Right ventricle myocardium inferior (tissue), 1 donor: ENCODE measurements at places on chromosomes 3 and 15.

DNA sequence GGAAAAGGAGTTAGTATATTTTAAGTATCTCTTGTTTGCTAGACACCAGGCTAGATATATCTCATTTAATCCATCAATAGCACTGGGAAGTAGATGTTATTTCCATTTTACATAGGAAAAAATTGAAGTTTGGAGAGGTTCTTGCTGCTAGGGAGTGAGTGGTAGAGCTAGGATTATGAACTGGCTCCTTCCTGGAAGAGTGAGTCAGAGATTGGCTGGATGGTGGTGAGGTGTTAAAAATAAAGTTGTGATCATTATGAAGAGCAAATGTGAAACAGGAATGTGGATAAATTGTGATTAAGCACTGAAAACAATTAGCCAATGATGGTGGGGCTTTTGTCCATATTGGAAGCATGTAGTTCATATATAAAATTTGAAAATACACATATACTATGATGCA, 234.2 kb downstream of the WNT5A start:
- DNase-seq = no peak

- DNase-seq = no peak
Observed at GRCh38 chr15:98207928-98208327, 247.4 kb downstream of the ARRDC4 start.

DNA sequence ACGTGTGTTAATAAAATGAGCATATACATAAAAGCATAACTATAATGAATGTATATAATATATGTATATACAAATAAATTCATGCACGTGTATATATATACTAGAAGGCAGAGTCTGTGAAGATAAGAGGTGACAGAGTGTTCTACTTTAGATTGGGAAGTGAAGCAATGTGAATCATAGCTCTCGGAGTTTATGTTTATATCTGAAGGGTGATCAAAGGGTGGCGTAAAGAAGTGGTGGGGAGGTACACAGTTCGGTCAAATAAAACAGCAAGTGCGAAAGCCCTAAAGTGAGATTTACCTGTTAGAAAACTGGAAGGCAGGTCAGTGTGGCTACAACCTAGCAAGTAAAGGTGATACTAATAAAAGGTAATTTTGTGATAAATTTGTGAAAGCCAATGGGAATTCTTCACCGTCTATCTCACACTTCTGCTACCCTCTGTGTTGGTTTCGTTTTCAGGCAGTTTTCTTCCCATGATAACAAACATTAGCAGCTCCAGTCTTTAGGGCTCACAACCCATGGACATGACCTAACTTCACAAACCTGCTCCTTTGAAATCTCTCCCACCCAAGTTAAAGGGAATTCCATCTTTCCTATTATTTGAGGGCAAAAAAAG, 46.7 kb upstream of the BCHE start:
- no peak for DNase-seq

- DNase-seq = no peak
Observed at GRCh38 chr3:13868844-13869724, 10.8 kb downstream of the WNT7A start.

DNA sequence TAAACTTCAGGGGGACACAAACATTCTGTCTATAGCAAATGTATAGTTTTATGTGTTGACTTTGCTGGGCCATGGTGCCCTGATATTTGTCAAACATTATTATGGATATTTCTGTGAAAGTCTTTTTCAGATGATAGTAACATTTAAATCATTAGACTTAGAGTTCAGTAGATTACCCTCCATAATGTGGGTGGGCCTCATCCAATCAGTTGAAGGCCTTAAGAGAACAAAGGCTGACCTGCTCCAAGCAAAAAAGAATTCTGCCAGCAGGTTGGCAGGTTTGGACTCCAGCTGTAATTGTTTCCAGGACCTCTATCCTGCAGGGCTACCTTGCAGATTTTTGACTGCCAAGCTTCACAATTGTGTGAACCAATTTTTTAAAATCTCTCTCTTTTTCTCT, 1250.9 kb downstream of the ROBO1 start:
- no peak for DNase-seq

- DNase-seq = no peak
Observed at GRCh38 chr3:3133500-3133899, 6.8 kb downstream of the TRNT1 start.

DNA sequence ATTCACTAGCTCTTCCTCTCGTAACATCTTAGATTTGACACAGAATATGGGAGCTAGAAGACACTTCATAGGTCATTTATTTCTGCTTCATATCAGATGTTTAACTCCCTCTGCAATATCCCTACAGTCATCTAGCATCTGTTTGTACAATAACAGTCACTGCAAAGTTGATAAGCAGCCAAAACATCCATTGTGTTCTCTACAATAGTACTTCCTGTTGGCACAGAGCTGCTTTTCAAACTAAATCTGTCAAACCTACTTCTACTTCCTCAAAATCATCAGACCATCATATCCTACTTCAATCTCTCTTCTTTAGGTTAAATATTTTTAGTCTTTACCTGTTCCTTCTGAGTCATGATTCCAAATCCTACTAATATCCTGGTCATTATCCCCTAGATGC, 233.2 kb downstream of the FGF12 start:
- DNase-seq = no peak

GRCh38 chr3:5840056-5840455, 652.5 kb downstream of the EDEM1 start:
- DNase-seq = no peak
